ENCODE measurements at places on chromosomes 6 and 20.

DNA sequence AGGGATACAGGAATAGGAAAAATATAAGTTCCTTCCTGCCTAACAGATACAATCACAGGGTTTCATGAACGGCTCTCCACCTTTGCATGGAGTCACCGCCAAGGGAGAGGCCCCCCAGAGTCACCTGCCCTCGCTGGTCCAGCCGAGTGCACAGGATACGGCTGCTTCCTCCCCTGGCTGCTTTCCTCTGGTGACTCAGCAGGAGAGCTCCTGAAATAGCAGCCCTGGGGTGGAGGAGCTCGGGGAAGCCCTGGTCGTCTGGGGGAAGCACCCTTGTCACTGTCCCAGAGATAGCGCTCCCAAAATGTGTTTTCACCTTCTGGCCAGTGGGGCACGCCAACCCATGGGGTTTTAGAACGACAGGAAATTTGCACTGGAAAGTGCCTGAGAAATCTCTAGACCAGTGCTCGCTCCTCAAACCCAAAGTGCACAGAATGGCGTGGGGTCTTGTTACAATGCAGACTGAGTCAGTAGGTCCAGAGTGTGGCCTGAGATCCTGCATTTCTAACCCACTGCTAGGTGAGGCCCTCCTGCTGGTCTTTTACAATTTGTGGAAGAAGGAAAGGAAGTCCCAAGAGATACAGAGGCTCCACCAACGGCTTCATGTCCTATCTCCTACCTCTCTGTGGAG is 35.9 kb upstream of the FAM50B start:
- DNase-seq = no peak

GRCh38 chr20:38418509-38419204 is 16.5 kb downstream of the SNHG17 start:
- DNase-seq = no peak

- no peak for DNase-seq
Observed at GRCh38 chr6:20167601-20168000, 44.7 kb downstream of the MBOAT1 start.

DNA sequence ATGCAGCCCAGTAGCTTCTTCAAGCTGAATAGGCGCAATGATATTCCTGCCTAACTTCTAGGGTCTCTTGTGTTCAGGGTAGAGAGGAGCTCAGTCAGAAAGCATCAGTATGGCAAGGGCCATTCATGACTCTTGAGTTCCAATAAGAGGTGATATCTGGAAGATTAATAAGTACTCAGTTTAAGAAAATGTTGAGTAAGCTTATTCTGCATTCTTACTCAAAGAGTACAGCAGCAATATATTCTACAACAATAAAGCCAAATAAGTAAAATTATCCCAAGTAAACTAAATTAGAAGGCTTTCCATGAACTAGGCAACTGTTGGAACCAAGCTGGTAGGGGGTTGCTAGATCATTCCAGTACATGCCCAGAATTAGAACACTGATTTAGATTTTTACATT is 303.2 kb downstream of the PACRG start:
- no peak for DNase-seq

DNA sequence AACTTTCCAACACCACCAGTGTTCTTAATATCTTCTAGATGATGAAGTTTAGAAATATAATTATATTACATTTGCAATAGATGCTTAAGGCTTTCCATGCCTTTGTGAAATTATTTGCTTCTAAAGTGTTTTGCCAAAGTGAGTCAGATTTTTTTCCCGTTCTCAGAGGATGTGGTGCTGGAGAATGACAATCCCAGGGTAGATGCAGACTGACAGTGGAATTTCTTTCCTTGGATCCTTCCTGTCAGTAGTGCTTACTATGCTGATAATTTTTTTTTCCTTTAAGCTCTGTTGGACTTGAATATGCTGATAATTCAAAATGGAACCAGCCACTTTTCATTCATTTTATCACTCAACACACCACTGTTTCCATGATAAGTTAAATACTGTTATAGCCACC is 59.9 kb upstream of the SOX4 start:
- DNase-seq = no peak

- DNase-seq = no peak
Observed at GRCh38 chr20:56376331-56376730, 15.7 kb downstream of the AURKA start.

DNA sequence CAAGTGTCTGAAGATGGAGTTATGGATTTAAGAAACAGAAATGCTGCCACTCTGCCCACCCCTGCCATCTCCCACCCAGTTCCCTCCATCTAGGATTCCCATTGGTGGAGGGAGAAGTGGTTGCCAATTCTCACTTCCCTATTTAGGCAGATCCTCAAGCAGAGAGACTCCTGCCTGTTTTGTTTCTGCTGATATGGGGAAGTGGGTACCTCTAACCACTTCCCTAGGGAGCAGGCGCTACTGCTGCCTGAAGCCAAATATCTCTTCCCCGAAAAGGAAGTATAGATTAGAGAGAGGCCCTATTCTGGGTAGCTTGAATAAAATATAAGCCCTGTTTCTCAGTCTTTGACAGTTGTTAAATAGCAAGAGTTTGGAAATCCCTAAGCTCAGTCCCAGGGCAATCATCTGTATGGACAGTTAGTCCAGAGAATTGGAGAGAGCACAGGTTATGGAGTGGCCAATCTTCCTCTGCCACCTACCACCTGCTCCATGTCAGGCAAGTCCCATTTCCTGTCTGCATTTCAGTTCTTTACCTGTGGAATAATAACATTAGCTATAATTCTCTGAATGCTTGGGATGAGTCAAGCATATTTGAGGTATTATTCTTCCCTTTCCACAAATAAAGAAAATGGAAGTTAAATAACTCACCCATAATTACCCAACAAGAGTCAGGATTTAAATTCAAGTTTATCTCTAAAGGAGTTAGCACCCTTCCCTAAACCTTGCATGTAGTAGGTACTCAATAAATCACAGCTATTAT is 2.6 kb upstream of the ADGB start:
- DNase-seq = no peak

- DNase-seq = no peak
Observed at GRCh38 chr20:47262365-47263013, 94.0 kb downstream of the ZMYND8 start.

GRCh38 chr6:130385064-130385695 is 19.4 kb downstream of the TMEM200A start:
- DNase-seq = no peak

GRCh38 chr20:14203657-14204056 is 133.8 kb downstream of the FLRT3 start:
- DNase-seq = no peak

DNA sequence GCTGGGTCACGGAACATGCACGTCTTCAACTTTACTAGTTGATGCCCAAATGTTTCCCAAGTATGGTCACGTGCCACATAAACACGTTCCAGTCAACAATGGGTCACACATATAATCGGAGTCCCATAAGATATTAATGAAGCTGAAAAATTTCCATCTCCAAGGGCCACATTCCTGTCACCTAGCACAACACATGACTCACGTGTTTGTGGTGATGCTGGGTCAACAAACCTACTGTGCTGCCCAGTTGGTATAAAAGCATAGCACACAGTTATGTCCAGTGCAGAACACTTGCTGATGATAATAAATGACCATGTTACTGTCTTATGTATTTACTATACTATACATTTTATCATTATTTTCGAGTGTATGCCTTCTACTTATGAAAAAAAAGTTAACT is 68.0 kb upstream of the INSM1 start:
- no peak for DNase-seq

DNA sequence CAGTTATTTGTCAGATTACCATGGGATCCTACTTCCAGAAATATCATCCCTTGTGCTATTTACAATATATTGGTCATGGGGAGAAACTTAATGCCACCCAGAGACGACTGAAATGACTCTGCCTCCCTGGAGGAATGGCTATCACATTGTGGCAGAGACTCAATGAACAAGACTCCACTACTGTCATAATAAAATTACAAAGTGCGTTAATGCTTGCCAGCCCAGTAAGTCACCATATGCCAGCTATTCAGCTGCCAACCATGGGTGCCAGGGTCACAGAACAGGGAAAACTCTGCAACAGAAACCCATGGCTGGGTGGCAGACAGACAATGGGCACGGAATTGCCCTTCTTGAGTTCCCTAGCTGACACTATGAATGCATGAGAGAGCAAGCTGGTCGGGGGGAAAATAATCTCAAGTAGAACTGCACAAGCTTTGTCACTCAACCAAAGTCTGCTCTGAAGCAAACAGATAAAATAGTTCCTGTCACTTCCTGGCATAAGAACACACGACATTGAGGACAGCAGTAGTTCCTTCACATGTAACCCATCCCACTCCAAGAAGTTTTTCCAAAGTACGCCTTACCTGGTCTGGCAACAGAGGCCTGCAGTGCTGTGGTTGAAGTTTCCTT is 32.1 kb downstream of the TP53INP2 start:
- DNase-seq = no peak

DNA sequence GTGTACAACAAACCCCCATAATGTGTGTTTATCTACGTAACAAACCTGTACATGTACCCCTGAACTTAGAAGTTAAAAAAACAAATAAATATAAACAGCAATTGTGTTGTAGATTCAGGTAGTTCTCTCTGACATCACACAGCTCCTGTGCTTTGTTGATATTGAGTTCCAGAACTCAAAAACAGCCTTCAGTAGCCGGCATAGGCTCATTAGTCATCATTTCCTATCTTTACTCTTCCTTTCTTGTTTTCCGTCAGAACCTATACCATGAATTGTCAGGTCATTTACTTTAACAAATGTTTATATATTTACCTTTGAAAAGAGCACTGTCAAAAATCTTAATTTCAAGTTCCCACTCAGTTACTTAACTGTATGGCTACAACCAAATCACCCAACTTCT is 88.8 kb downstream of the ADTRP start:
- DNase-seq = no peak

DNA sequence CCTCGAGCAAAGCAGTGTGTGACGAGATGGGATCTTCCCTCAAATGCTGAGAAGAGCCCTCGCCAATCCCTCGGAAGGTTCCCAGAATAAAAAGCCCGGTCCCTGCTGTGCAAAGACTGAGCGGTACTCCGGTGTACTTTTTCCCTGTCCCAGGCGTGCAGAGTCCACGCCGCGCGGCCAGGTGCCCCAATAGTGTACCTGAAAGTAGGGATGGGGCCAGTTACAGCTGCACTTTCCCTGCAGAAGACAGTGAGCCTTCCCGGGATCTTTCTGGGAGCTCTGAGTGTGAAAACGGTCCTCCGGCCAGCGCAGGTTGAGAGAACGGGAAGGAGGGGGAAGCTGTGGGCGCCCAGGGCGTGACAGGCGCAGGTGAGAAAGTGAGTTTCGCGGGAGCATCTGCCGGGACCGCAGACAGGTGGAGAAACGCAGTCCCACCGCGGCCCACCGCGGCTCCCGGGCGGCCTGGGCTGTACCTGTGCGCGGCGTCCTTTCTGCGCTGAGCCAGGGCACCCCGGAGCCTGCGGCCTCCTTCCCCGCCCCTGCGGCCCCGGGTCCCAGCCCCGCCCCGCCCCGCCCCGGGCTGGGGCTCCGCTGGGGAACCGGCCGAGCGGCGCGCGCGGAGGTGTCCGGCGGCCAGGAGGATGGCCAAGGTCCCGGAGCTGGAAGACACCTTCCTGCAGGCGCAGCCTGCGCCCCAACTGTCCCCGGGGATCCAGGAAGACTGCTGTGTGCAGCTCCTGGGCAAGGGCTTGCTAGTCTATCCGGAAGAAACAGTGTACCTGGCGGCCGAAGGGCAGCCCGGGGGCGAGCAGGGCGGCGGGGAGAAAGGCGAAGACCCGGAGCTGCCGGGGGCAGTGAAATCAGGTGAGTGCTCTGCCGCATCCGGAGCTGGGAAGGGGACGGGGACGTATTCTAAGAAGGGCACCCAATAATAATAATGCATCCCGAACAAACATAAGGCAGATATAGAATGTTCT is at the start of gene RFX6:
RFX6 (plus strand) TSS at position 608 of the 977 bp plus-strand sequence; CDS start at position 642, 34 bp downstream.
- DNase-seq = no peak

- DNase-seq = peak; percentile 71
Observed at GRCh38 chr6:149941583-149942460, at the start of gene ULBP2. Gene ULBP2 (plus strand): TSS chr6:149942014. CDS start chr6:149942073, 59 bp downstream.

DNA sequence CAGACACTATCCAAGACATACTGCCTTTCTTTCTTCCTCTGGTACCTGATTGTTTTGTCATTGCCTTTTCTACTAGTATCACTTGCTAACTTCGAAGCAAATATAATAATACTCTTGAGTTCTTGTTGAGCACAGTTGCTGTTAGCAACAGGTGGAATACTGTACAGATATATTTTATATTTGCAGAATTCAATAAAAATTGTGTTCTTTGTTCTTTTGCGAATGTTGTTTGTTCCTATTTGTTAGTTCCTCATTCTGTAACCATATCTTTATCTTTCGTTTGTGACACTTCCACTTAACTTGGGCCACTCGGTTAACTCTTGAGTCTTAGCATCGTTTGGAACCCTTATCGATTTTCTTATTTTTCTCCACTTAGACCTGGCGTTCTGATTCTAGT is 868 bp downstream of the CYB5R4 start:
- no peak for DNase-seq

DNA sequence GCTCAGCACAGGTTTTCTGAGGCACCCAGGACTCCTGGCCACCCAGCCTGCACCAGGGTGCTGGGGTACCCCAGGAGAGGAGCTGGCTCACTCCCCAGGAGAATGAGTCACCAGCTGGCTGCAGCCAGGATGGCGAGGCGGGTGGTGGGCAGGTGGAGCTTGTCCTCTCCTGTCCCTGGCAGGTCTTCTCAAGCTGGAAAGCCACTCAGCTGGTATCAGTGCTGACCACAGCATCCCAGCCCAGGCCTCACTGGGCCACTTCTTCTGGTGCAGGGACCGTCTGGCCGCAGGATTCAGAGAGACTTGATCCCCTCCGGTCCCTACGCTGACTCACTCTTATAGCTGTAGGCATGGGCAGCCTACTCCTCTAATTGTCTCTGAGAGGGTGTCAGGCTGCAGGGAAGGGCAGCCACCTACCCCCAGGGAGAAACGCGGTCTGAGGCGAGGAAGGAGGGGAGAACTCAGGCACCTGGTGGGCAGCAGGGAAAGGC is 22.2 kb downstream of the TFEB start:
- no peak for DNase-seq

DNA sequence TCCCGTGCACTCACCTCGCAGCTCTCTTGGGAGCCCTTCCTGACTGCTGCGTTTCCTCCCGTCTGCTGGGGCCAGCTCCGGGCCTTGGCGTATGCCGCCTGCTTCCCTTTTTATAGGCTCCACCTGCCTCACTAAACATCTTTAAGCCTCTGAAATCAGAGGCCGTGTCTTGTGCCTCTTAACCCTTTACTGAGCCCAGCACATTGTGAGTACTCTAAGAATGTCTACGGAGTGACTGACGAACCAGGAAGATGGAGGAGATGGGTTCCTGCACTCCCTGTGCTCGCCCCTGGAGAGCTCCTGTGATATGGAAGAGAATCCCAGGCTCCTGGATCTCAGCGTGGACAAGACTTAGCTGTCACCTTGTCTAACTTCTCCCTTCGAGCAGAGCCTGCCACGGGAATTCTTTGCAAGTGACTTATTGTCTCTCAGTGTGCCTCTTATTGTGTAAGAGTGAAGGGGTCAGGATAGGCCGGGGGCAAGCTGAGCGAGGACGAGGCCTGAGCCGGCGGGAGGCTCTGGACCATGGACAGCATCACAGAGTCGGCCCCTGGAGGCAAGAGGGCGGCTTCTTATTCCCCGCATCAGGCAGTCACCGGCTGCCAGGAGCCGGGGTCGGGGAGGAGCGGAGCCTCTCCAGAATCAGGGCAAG is 70.9 kb upstream of the CCDC167 start:
- DNase-seq = no peak

DNA sequence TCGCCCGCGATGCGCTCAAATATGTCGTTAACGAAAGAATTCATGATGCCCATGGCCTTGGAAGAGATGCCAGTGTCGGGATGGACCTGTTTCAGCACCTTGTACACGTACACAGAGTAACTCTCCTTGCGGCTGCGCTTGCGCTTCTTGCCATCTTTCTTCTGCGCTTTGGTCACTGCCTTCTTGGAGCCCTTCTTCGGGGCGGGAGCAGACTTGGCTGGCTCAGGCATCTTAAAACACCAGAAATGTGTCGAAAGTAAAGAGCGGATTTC is 36.4 kb downstream of the HFE start:
- peak; percentile 60 for DNase-seq

Measured in stimulated activated CD8-positive, alpha-beta memory T cell treated with anti-CD3 and anti-CD28 coated beads, Interleukin-4, amount 100 ng/mL, for 1 hour (primary cell).